KG1 (cell line): ENCODE measurements at places on chromosomes 5 and 9.
A peak's percentile ranks its signal among the peaks of the same experiment; 100 is the strongest.

DNA sequence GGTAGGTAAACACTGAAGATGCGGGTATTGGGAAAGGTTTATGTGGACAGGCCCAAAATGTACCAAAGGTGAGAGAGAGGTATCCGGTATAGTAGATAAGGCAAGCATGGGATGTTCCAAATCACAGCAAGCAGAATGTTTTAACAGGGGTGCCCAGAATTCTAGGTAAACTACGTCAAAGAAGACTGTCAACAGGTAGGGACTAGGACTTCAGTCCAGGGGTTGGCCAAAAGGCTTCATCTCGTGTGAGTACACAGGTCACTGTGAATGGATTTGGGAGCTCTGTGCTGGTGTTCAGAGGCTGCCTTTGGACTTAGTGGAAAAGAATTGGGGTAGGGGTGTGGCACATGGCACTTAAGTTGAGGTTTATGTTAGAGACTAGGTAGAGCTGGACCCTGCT, 66.4 kb downstream of the PIK3R1 start:
- no peak for DNase-seq

GRCh38 chr5:129113867-129114266, 19.3 kb downstream of the ISOC1 start:
- no peak for DNase-seq

DNA sequence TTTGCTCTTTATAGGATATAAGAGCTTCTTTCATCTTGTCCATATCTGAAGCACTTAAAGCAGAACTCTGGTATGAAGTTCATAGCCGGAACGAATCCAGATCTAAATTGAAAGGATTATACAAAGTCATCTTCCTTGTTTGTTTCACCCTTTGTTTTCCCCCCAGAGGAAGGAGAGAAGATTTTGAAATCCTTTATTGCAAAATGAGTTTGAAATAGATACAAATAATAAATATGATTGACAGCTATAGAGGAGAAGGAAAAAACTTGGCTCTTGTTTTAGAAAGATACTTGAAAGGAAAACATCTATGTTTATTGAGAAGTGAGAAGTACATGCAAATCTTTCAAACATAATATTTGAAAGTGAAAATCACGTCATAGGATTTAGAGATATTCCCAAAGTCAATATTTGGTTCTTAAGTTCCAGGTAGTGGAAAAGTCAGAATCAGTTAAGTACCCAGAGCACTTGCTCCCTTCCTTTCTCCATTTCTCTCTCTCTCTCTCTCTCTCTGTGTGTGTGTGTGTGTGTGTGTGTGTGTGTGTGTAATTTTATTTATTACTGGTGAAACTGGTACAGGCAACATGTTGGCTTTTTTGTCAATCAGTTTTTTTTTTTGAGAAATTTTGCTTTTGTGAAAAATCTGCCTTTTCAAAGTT, 27.2 kb downstream of the PAM start:
- DNase-seq, result no peak

DNA sequence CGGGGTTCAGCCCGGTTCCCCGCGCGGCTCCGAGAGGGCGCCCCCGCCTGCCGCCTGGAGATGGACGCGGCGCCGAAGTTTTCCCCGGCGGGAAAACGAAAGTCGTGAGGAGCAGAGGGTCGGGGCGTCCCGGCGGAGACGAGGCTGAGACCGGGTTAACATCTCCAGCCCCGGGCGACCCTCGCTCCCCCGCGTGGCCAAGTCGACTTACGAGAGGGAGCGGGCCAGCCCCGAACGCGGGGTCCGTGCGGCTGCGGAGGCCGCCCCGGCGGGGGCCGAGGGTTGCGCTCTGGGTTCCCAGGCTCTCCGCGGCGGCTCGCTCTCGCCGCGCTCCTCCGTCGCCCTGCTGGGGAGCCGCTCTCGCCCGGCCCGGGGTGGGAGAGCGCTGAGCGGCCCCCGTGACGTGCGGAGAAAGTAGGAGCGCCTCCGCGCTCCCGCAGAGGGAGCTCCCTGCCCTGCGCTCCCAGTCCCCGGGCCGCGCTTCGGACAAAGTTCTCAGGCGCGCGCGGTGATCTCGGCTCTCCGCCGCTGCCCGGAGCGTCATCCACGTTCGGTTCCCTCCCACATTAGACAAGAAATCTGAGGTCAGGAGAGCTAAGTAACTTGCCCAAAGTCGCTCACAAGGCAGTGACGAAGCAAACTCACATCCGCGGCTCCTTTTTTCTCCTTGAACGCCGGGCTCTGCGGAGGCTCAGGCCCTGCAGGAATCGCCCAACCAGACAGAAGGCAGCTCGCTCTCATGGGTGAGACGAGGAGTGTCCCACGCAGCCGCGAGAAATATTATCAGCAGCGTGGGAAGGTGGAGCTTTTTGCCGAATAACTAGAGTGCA, 1.2 kb upstream of the GCNT4 start:
- peak; percentile 81 for DNase-seq

GRCh38 chr5:14870337-14871213, 1.0 kb downstream of the ANKH start:
- no peak for DNase-seq

DNA sequence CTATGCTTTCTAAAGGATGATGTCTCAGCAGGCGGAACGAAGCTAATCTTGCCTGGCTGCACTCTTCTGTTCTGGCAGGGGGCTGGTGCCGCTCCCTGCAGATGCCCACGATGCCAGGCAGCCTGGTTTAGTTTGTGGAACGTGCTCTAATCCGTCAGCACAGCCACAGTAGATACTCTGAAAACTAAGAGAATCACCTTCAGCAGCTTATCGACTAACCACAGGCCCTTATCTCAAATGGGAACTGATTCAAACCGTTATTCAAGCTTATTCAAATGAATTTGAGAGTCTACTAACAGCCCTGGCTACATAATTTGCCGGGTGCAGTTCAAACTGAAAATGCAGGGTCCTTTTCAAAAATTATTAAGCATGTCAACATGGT, 246.6 kb upstream of the ANKRD55 start:
- no peak for DNase-seq

- no peak for DNase-seq
Observed at GRCh38 chr5:81409896-81410295, 16.0 kb upstream of the ACOT12 start.

GRCh38 chr5:15790446-15791018, 290.6 kb downstream of the FBXL7 start:
- DNase-seq, result no peak
